Central memory CD4-positive, alpha-beta T cell (primary cell): ENCODE measurements at places on chromosomes 6 and 20.

DNA sequence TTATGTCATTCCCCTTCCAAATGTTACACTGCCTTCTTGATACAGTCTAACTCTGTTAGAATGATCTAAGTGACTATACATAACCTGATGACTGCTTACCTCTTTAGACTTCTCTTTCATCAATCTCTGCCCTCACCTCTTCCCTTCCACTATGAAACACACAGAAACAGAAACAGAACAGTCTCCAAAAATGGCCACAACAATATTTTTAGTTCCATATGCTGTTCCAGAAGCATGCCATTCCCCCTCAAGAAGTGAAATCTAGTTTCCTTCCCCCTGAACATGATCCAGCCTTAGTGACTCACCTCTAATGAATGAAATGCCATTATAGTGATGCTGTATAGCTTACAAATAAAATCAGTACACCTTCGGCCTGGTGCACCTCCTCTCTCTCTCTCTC lies 229.3 kb upstream of the TENT5A start:
- no peak for DNase-seq

GRCh38 chr20:2130062-2130591 lies 28.5 kb downstream of the STK35 start:
- no peak for DNase-seq

GRCh38 chr6:133242637-133243585 lies 1.8 kb downstream of the EYA4 start:
- no peak for DNase-seq

- no peak for DNase-seq
Measured at GRCh38 chr20:57211908-57212533, 54.4 kb downstream of the BMP7 start.

DNA sequence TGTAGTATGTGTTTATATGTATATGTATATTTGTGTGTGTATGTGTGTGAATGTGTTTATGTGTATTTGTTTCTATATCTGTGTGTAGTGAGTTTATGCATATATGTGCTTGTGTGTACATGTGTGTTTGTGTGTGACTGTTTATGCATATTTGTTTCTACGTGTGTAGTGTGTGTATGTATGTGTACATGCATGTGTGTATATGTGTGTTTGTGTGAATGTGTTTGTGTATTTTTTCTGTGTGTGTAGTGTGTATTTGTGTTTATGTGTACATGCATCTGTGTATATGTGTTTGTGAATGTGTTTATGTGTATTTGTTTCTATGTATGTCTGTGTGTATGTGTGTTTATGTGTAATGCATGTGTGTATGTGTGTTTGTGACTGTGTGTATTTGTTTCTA lies 12.1 kb upstream of the SMOC2 start:
- DNase-seq, result no peak

- DNase-seq, result no peak
Measured at GRCh38 chr6:147970970-147971369, 371.7 kb upstream of the SASH1 start.

DNA sequence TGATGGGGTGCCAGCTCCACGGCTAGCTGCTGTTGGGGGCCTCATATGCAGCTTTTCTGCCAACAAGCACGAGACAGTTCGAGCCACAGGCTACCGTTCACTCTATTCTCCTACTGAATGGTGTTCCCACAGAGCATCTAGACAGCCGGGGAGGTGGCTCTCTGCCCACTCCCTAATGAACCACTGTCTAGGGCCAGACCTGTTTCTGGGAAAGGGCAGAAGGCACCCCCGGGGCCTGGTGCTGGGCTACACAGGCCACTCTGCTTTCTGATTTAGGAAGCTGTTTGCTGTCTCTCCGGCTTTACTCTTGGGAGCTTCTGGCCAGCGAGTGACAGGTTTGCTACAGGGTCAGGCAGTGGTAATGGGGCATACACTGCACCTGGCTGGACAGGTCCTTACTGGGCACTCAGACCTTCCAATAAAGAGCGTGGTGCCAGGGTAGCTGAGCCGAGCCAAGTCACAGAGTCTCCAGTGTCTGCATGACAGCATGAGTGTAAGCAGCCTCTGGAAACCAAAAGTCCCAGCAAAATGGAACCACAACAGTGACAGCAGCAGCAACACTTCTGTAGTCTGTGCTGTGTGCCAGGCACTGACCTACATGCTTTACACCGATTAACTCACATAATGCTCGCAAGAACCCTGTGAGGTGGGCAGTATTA lies 8.4 kb downstream of the CCDC167 start:
- DNase-seq, result no peak

DNA sequence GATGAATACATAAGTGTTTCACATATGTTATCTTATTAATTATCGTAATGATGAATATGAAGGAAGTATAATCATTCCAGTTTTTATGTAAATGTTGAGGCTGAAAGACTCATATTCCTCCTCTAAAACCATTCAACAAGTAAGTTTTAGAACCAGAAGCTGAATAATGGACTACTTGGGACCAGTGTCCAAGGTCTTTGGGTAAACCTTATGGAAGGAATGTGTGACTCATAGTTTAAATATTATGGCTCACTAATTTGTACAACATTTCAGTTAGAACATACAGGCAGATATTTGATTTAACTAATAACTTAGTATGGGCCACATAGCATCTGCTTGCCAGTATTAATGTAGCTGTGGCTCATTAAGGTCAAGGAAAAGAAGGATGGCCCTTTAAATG lies 209.6 kb downstream of the TFAP2B start:
- DNase-seq, result no peak

DNA sequence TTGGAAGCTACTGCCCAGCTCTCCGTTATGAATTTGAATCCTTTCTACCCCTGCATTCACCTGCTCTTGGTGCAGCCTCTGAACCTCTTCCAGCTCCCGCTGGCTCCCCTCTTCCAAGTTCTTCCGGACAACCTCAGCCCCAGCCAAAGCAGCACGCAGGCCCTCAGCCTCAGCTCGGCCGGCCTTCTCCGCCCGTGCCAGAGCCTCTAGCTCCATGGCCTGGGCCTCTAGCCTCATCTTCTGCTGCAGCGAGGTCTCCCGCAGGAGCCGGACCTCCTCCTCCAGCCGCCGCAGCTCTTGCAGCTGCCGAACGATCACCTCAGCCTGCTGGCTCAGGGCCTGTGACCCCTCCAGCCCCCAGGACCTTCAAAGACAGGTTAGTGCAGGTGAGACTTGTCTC lies 3.2 kb downstream of the CCHCR1 start:
- DNase-seq, result no peak

DNA sequence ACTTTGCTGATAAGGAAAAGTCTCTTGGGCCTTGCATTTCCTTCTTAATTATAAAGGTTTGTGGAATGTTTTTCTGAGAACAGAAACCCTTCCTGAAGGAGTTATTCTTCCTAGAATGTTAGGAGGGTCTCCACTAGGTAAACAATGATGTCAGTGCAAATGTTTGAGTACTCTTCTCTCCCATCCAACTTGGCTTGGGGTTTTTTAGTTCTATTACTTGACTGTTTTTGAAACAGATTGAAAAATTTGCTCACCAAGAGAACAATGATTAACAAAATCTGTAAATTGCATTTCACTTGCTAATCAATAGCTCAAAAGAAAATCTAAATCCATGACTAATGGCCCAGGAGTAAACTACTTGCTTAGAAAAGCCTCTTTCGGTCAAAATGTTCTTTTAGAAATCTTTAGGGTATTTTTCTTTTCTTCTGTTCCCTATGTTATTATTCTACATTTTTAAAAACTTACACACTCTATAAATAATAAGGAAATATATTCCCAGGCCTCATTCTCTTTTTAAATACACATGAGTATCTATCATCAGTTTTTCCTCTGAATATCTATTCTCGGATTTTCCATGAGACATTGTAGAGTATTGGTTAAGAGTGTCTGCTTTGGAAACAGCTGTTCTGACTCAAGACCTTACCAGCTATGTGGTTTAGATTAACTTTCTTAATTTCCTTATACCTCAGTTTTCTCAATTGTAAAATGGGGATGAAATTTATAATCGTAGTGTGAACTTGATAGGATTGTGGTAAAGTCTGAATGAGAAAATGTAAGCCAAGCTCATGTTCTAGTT lies 234.2 kb upstream of the CITED2 start:
- no peak for DNase-seq
